Hepatic stellate cell (primary cell): ENCODE measurements at places on chromosomes 16 and 17.
A peak's percentile ranks its signal among the peaks of the same experiment; 100 is the strongest.

GRCh38 chr16:18047761-18048160, 288.8 kb downstream of the NPIPA8 start:
- DNase-seq, result no peak

GRCh38 chr17:42598905-42599304, 10.3 kb downstream of the RETREG3 start:
- no peak for DNase-seq

DNA sequence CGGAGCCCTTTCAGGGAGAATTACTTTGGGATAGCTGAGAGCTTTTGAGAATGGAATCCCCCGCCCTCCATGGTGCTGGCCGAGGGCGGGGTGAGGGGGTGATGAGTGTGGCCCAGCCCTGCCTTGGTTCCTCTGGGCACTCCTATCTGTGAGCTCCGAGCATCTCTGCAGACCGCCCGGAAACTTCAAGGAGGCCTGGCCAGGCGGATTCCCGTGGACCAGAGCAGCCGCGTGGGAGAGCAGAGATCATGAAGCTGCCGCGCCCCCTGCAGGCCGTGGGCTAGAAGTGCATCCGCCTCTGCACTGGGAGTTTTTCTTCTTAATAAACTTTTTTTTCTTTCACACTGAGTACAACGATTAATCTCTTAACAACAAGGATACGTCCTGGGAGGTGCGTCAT, 392.9 kb upstream of the EEF2KMT start:
- DNase-seq, result no peak

DNA sequence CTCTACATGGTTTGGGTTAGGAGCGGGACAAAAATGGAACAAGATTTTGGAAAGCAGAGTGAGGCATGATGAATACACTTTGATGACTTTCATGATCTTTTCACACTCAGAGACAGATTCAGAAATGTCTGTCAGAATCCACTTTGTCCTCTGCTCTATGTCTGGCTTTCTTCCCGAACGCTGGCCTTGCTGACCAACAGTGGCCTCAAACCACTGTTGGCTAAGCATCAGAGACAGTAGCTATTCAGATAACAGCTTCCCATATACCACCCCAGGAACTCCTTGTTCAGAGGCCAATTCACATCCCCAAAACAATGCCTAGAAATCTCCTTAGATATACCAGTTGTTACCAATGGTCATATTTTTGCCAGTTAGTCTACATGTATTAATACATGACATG, 40.9 kb downstream of the FBXL20 start:
- no peak for DNase-seq

DNA sequence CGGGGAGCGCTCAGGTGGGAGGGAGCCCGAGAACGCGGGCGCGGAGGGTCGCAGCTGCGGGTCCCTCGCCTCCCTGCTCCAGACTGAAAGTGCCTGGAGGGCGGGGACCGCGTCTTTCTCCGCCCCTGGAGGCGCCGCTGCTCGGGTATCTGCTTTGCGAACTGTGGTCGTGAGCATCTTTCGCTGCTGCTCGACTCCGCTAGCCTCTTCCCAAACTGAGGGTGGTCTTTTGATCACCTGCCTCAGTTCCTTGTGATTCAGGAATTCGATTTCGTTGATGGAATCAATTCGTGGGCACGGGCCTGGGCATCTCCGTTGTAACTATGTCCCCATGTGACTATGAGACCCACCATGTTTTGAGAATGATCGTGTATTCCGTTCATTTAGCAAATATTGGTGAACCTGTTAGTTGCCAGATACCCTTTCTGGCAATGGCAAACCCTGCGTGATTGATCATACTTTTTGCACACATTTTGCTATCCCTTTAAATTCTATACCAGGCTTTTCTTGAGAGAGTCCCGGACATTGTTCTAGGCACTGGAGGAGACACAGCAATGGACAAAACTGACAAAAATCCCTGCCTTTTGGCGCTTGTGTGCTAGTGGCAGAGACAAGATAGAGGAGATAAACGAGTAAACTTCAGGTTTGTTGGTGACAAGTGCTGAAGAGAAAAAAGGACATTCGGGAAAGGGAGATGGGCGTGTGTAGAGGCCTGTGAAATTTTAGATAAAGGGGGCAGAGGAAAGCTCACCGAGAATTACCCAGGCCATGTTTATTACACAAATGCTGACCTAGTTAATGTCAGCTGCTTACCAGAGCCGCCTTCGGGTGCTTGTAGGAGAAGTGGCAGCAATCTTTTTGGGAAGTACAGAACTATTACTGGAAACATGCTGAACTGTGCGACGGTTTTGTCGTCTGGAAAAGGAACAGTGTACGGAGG, 948 bp downstream of the UTP18 start:
- peak; percentile 43 for DNase-seq

- no peak for DNase-seq
These were observed 18.7 kb upstream of the ADORA2B start for GRCh38 chr17:15926039-15926740.

DNA sequence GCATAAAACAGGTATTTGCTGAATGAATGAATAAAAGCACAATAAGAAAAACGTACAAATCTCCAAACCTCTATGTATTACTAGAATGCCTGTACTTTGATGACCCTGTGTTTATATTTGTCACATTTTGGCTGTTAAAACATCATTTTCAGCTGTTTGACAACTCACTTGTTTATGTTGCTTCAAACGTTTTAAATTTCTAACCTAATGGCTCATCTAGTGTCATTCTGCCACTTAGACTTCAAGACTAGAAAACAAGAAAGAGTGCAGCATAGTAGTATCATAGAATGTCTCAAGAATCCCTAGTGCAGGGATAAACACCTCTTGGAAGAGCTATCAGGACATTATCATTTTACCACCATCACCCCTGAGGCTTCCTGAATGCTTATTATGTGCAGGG, 19.4 kb upstream of the PMP22 start:
- DNase-seq, result no peak

- no peak for DNase-seq
These were observed 51.6 kb downstream of the ACTG1 start for GRCh38 chr17:81460856-81461460.

DNA sequence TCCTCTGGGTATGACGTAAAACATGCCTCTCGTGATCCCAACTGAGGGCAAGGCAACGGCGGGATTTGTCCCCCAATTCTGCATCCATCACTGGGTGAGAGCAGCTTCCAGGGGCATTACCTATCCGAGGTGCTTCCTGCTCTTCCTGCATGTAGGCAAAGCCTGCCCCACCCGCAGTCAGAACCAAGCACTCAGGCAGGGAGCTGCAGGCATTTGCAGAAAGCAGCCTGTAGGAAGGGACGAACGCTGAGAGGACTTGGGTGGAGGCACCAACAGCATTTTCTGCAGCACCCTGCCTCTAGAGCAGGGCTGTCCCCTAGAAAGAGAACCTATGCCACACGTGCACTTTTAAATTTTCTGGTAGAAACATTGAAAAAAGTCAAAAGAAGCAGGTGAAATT, 5.5 kb downstream of the BCO1 start:
- DNase-seq, result no peak

- no peak for DNase-seq
These were observed 57.8 kb downstream of the ENGASE start for GRCh38 chr17:79132271-79133064.

- no peak for DNase-seq
These were observed 32.9 kb downstream of the COPRS start for GRCh38 chr17:31825961-31826691.

- DNase-seq, result no peak
These were observed 10.0 kb downstream of the C16orf96 start for GRCh38 chr16:4566144-4566543.

DNA sequence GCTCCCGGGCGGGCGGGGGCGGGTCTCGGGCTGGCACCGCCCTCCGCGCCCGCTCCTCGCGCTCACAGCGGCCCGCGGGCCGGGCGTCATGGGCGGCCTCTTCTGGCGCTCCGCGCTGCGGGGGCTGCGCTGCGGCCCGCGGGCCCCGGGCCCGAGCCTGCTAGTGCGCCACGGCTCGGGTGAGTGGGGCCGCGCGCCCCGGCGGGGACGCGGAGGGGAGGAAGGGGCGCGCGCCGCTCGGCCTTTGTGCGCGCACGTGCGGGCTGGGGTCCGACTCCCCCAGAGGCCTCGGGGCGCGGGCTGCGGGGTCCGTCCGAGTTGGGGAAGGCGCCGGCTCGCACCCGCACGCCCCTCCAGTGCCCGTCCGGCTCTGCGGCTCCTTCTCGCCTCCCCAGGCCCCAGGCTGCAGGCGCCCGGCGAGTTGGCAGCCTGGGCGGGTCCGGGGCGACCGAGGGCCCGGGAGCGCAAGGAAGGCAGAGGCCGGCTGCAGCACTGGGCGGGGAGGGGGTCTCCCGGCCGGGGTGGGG, at the start of gene NME4:
TSS of gene NME4 (plus strand) at position 65 of the 527 bp plus-strand sequence. CDS start at position 89, 24 bp downstream.
- peak; percentile 59 for DNase-seq
